Effector CD8-positive, alpha-beta T cell (primary cell): ENCODE measurements at places on chromosomes 3 and 15.

DNA sequence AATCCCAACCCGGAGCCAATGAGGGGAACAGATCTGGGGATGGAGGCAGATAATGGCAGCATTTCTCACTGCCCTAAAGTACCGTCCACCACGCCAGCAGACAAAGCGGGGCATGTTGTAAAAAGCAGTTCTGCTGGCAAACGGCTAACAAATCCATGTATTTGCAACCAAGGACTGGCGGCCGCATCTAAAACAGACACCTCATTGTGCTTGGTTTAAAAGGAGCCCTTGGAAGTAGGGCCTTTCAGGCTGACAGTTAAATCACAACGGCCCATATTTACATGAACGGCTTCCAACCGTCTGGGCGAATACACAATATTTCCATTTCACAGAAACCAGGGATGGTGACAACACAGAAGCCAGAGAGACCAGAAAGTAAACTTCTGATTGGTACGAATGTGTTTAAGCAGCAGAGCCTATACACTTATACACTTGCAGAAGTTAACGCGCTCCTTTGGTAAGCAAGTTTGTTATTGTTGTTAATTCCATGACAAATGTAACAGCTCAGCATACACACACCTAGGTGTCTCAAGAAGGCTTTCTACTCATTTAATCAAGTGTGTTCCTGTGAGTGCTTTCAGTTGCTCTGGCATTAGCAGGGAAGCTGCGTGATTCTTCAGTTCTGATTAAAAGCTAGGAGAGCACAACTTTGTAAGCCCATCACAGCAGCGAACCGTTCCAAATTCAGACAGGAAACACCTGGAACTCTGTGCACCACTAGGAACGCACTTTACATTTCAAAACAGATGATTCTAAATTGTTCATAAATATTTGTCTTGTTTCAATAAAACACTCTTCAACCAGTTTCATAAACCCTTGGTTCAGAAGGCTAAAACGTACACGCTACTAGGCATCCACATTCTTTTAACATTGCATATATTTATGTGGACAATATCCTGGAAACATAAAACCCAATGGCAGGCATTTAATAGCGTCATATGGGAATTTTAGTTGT is 112.9 kb downstream of the PDZRN3 start:
- no peak for DNase-seq

DNA sequence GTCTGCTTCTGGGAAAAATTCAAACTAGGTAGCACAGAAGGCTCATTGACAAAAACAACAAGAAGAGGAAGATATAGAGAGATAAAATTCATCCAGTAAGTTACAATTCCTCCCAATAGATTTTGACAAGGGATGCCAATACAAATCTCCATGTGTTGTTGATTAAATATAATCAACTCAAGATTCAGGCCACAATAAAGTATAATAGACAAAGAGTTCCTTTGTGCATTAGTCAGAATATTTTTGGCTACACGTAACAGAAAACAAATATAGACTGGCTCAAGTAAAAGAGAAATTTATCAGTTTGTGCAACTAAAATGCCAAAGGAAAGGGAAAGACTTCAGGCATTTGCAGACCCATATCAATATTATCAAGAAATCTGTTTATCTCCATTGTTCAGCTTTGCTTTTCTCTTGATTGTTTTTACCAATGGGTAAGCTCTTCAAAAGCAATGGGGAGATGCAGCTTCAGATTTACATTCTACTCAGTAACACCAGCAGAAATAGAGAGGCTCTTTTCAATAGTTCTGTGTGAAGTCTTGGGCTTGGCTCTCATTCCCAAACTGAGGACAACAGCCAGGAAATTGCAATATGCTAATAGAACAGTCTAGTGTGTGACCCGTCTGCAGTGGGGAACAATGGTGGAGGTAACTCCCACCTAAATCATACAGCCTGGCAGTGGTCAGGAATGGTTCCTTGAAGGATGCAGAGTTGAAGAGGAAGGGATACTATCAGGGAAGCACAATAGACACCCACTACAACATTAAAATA is 77.6 kb upstream of the PROK2 start:
- DNase-seq, result no peak

DNA sequence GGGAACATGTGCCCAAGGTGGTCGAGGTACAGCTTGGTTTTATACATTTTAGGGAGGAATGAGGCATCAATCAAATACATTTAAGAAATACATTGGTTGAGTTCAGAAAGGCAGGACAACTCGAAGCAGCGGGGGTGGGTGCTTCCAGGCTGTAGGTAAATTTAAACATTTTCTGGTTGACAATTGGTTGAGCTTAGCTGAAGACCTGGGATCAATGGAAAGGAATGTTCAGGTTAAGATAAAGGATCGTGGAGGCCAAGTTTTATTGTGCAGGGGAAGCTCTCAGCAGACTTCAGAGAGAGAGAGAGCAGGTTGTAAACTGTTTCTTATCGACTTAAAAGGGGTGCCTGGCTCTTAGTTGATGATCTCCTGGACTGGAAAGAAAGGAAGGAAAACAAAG is 11.3 kb downstream of the CPN2 start:
- no peak for DNase-seq

DNA sequence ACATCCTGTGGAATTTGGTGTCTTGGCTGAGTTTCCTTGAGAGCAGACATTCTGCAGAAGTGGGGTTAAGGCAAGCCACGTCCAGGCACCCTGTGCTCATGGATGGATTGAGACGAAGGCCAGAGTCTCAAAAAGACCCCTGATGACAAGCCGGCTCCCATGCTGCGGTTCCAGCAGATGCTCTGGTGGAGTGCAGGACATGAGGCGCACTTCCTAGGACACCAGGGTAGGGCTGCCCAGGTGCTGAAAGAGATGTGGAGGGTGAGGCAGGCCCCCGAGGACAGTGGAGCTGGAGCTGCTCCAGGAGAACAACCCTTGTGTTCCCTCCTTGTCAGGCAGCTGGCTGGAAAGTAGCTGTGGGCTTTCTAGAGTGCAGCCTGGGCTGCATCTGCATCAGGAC is 81.0 kb downstream of the ASB7 start:
- DNase-seq, result no peak

DNA sequence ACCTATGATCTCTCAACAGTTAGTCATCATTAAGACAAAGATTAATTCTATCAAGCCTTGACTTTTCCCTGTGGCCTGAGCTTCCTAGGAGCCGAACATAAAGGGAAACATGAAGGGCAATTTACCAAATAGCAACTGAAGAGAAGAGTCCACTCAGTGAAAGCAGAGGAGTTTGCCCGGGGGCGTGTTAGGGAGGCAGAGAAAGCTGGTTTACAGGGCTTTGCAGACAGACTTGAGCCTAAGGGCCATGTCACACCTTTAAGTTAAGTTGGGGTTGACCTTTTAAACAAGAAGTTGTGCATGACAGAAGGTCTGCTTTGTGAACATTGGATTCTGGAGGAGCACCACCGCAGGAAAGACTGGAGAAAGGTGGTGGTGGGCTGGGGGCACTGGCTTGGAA is 701.8 kb upstream of the CFAP20DC start:
- no peak for DNase-seq

- DNase-seq, result no peak
Measured at GRCh38 chr3:37141676-37142075, 32.7 kb downstream of the LRRFIP2 start.

- DNase-seq, result no peak
Measured at GRCh38 chr15:94300612-94301011, 69.3 kb downstream of the MCTP2 start.

- no peak for DNase-seq
Measured at GRCh38 chr3:125300416-125300815, 74.7 kb downstream of the ZNF148 start.

- no peak for DNase-seq
Measured at GRCh38 chr3:2360815-2361214, 262.1 kb downstream of the CNTN4 start.

- DNase-seq, result no peak
Measured at GRCh38 chr3:52246728-52247408, 1.3 kb downstream of the PPM1M start.

DNA sequence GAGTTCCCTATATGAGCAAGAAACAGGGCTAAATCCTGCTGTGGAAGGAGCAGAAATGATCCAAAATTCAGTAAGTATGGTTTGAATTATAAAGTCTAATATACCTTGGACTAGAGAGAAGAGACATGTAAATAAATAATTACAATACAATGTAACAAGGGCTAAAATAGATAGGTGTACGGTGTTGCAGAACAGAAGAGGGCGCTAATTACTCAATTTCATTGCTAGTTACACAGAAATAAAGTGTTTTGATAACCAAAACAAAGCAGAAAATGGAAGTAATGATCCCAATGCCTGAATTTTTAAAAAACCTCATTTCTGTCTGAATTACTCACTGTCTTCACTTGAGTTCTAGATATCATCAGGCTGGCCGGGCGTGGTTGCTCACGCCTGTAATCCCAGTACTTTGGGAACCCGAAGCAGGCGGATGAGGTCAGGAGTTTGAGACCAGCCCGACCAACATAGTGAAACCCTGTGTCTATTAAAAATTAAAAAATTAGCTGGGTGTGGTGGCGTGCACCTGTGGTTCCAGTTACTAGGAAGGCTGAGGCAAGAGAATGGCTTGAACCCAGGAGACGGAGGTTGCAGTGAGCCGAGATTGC is 8.3 kb upstream of the PLCH1 start:
- DNase-seq, result no peak

DNA sequence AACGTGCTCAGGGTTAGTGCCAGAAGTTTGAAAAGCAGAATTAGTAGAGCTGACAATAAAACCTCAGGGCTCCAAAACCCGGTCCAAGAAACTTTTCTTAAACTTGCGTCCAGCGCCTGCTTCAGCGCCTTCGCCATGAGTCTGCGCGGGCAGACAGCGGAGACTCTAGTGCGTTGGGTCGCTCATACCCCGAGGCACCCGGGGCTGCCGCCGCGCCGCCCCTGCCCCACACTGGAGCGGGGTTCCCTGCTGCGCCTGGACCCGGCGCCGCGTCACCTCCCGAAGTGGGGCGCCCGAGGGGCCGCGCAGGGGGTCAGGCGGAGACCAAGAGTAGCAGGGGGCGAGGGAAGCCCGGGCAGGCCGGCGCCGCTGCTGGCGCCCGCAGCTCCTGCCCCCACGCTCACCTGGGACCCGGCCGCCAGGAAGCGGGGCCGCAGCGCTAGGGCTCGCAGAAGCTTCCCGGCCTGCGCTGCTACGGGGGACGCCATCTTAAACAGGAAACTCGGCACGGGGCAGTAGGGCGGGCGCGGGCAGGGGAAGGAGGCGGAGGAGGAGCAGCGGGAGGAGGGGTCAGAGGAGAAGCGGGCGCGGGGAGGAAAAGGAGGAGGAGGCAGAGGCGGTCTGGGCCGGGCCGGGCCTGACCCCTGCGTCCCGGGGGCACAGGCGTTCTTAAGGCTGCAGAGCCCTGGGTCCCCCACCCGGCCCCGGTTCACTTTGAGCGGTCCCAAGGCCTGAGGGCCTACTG is at the start of gene SUCLG2:
Gene SUCLG2 (minus strand): TSS at position 514 of the 745 bp plus-strand sequence. CDS start 26 bp downstream, at position 488.
- peak; percentile 63 for DNase-seq

- no peak for DNase-seq
Measured at GRCh38 chr3:43010638-43011037, 31.5 kb downstream of the GASK1A start.

DNA sequence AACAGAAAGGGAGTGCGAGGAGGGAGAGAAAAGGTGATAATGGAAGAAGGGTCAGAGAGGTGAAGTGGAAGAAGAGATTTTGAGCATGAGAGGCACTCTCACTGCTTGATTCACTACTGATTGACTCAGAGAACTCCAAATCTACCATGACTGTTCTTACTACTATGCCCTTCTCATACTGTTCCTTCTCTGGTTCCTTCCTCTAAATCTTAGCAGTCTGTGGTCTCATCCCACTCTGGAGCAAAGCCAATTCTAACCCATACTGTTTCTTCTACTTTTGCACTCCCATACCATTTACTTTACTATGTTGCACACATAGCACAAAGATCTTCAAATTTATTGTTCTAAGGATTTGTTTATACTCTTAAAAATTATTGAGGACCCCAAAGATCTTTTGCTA is 100.8 kb downstream of the DTWD1 start:
- DNase-seq, result no peak

DNA sequence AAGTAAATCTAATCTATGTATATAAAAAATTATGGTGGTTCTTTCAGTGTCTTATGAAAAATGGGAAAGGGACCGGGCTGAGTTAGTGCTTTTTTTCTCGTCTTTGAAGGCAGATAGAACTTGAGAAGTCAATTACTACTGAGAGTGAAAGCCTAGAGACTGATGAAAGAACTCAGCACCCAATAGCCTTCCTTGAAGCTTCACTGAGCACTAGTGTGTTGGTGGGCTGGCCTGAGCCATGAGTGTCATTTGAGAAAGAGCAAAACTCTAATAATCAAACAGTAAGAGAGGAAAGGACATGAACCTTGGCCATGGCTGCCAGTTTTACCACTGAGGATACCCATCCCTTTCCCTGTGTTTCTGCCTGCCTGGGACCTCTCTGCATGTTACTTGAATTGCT is 428.3 kb upstream of the RASGRP1 start:
- DNase-seq, result no peak

GRCh38 chr3:82816086-82816485 is 1054.6 kb upstream of the GBE1 start:
- no peak for DNase-seq

GRCh38 chr3:29083676-29084075 is 197.2 kb upstream of the RBMS3 start:
- no peak for DNase-seq

GRCh38 chr15:39125904-39126303 is 455.0 kb upstream of the THBS1 start:
- DNase-seq, result no peak

- DNase-seq, result no peak
Measured at GRCh38 chr3:170355738-170356595, 1.5 kb upstream of the SKIL start.

GRCh38 chr3:149713730-149714654 is 38.3 kb downstream of the COMMD2 start:
- no peak for DNase-seq

GRCh38 chr3:172709774-172710663 is 848 bp downstream of the NCEH1 start:
- no peak for DNase-seq

GRCh38 chr3:126134219-126134975 is 46.0 kb downstream of the ALDH1L1 start:
- DNase-seq, result peak; percentile 7

GRCh38 chr3:163328680-163329079 is 1749.6 kb downstream of the SI start:
- DNase-seq, result no peak

DNA sequence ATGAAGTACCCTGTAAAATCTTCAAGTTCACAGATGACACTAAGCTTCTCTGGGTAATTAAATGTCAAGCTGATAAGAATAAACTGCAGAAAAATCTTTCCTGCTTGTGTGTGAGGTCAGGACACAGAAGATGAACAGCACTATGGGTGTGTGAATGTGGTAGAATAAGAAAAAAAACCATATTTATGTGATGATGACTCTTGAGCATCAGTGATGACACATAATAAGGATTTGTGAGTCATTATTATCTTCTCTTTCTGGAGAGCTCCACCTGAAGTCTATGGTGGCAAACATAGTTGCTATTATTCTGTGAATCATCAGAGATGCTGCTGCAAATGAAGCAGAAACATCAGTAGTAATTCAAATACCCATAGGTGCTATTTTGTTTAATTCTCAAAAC is 422.4 kb downstream of the DIPK2A start:
- no peak for DNase-seq

GRCh38 chr15:76163457-76164295 is 103.9 kb downstream of the TMEM266 start:
- DNase-seq, result no peak
